ENCODE measurements at places on chromosomes 3 and 15.

- DNase-seq: no peak
These were observed 78.5 kb upstream of the CHD2 start for GRCh38 chr15:92821491-92822116.

GRCh38 chr3:40597441-40597840 is 72.7 kb downstream of the ZNF621 start:
- DNase-seq: no peak

- DNase-seq: no peak
These were observed 281.8 kb upstream of the TGFBR2 start for GRCh38 chr3:30324587-30324986.

GRCh38 chr3:52891164-52891563 is 6.2 kb downstream of the STIMATE start:
- no peak for DNase-seq

- DNase-seq: no peak
These were observed 12.4 kb upstream of the GREM1 start for GRCh38 chr15:32705446-32705845.

DNA sequence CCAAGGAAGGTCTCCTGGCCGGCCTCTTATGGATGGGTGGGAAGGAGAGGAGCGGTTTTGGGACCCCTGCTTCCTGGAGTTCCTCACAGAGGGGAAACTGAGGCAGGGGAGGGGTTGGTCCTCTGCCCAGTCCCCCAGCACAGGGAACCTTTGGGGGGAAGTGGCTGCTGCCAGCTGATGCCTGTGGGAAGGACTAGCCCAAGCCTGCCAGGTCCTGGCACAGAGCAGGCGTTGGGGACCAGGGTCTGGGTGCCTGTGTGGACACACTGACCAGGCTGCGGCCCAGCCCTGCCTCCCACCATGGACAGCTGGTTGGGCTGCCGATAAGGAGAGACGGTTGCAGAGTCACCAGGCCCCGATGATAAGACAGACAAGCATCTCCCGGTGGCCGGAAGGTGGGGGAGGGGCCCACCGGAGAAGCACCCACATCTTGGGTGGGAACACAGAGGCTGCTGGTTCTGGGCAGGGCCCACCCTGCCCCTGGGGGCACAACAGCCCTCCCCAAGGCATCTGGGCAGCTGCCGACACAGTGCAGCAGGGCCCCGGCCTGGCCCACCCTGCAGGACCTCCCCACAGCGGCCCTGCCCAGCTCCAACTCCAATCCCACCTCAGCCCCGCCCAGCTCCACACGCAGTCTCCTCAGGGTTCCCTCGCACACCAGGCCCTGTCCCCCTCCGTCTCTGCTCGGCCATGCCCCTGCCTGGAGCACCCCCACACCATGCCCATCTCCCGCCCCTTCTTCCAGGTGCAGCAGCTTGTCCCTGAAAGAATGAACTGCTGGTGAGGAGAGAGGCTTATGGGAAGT is 50.7 kb downstream of the DNAJB8 start:
- DNase-seq: no peak

- no peak for DNase-seq
These were observed 19.5 kb downstream of the ZXDC start for GRCh38 chr3:126456211-126456610.

GRCh38 chr15:53272116-53272515 is 482.0 kb upstream of the ONECUT1 start:
- no peak for DNase-seq

DNA sequence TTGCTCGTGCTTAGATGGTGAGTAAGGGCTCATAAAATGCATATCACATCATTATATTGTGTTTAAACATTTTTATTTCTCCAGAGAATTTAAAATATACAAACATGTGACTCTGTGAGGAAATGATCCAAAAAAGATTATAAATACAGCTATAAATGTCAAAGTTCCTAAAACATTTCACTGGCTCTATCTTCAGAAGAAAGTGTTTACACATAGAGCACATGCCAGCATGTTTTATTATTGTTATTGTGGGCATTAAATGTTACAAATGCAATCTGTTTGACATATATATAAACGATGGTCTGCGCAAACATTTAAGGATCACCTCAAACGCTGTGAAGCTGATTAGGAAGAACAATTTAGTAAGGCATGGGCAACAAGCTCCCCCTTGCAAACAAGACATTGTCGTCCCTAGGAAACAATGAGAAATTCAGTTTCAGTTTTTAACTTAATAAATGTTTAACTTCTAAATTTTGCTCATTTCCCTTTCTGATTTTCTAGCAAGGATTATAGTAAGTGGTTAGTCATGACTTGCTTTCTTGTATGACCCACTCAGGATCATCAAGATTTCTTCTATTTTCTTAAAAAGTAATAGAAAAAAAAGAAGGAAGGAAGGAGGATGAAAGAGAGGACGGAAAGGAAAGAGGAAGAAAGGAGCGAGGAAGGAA is 207.5 kb downstream of the SATB1 start:
- DNase-seq: no peak

GRCh38 chr3:23845326-23846216 is 39.8 kb downstream of the UBE2E1 start:
- DNase-seq: no peak

GRCh38 chr15:66994927-66995656 is 70.3 kb upstream of the SMAD3 start:
- DNase-seq: no peak

- no peak for DNase-seq
These were observed 96.1 kb downstream of the RSRC1 start for GRCh38 chr3:158205994-158206393.

- no peak for DNase-seq
These were observed 7.4 kb downstream of the WNT7A start for GRCh38 chr3:13872451-13872850.

DNA sequence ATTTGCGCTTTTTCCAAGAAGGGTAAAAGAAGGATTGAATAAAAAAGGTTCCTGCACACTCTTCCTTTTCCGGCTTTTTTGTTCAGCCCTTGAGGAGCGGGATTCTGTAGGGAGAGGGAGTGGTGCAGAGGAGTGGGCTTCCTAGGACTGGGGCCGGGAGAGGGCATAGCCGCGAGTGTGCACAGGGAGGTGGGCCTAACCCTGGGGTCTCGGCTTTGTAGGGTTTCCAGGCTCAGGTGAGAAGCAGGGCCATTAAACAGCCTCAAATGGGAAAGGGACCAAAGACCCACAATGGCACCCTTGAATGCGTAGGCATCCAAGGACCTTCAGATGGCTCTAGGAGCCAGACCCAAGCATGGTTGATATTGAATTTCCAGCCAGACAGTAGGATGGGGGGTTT is 35.4 kb upstream of the RAB6B start:
- no peak for DNase-seq

DNA sequence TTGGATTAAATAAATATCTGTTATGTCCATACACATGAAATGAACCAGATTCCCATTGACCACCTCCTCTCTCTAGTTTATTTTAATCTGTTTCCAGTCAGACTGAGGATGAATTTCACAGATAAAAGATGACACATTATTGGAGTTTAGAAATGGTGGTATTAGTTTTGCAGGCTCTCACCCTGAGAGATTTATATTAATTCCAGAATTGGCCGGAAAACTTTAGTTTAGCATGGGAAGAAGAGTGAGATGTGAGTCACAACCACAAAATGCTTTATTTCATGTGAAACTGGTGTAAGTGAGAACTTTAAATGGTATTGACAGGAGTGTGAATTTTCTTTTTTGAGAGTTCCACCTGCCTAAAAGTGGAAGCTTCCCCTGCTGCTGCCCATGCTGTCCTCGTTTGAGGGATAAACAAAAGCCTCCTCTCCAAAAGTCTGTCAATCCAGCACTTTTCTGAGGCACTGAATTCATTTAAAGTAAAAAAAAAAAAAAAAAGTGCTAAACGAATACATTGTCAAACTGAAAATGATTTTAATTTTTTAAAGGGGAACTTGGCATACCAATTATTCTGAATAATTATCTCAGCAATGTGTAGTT is 65.1 kb upstream of the EPHA3 start:
- DNase-seq: no peak

- no peak for DNase-seq
These were observed 48.2 kb upstream of the MUC4 start for GRCh38 chr3:195859846-195860411.

- DNase-seq: no peak
These were observed 8.7 kb upstream of the PRR23E start for GRCh38 chr3:127183931-127184869.

DNA sequence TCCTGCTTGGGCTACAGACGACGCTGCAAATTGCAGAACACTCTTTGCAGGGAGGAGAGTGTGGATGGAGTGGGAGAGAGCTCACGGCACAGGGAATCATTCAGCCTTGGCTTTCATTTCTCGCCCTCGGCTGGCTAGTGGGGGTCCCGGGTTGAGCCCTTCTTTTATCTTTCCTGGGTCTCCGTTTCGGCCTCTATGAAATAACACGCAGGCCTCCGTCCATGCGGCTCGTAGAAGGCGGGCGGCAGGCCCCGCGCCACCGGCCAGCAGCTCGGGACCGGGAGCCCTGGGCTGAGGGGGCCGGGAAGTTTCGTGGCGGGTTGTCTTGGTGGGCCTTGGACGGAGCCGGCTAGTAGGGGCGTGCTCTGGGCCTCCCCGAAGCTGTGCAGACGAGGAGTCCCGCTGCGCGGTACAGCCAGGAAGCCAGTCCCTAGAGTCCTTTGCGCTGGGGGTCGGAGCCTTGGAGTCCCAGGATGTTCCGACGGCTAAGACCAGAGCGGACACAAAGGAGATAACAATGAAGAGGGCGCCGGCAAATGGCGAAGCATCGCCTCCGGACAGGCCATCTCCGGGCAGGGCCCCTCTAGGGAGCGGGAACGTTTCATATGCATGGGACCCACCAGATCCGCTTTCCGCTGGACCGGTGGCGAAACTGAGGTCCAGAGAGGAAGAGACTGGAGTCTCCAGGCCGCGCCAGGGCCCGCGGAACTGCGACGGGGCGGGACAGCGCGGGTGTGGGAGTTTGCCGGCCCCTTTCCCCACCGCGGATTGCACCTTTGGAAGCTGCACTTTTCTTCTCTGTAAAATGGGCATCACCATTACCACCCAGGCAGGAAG is 4.3 kb downstream of the RNU6-1 start:
- DNase-seq: no peak

GRCh38 chr3:39285332-39285731 is 5.5 kb upstream of the CX3CR1 start:
- no peak for DNase-seq

DNA sequence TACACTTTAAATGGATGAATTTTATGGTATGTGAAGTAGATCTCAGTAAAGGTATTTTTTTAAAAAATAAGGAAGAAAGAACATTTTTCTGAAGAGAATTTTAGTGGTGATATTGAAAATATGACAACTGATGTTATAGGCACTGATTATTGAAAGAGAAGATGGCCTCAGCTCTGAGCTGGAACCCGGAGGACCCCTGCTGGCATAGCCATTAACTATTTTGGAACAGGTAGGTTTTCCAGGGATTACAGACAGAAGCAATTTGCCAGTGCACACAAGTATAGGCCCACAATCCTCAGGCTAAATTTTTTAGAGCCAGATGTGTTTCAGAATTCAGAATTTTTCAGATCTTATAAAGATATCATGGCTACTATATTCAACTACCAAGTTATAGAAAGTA is 315.9 kb upstream of the GPR149 start:
- DNase-seq: no peak

DNA sequence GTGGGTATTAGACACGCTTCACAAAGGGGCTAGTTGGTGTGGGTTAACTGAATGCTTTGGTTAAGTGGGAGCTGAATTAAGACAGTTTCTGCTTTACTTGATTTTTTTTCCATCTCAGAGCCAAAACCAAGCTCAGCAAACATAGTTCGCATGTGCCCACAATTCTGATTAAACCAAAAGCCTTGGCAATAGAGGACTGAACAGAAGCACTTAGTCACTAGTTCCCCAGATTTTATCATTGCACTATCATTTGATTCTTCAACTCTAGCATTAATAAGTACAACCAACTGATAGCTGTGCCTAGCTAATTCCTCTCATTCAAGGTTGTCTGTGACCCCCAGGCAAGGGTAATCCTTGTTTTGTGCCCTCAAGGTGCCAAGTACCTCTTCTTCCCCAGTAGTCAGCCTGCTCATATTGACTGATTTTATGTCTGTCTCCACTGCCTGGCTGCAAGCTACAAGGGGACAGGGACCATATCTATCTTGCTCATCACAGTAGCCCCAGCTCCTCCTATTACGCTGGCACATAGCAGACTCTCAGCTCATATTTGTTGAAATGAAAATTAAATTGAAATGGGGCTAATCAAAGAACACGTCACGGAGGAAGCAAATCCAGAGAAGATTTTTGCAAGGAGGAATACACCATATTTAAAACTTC is 9.9 kb upstream of the ARHGEF3 start:
- DNase-seq: no peak

GRCh38 chr15:35622641-35623340 is 76.8 kb upstream of the DPH6 start:
- no peak for DNase-seq

DNA sequence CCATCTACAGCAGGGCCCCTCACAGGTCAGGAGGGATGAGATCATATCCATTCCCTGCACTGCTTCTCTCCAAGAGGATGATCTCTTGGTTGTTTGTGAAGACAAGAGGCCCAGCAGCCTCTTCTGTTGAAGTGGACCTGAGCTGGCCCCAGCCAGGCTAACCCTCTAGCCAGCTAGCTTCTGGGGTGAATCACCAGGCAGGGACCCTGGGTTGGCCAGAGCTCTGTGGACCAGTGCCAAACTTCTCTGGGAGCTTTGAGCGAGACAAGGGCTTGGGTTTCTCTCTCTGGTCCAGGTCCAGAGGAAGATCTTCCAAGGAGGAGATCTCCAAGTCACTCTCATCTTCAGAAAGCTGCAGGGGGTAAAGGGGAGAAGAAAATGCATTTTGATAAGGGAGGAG is 52.7 kb downstream of the CLDN18 start:
- no peak for DNase-seq

- DNase-seq: no peak
These were observed 322.3 kb downstream of the ARRDC4 start for GRCh38 chr15:98282656-98283332.

DNA sequence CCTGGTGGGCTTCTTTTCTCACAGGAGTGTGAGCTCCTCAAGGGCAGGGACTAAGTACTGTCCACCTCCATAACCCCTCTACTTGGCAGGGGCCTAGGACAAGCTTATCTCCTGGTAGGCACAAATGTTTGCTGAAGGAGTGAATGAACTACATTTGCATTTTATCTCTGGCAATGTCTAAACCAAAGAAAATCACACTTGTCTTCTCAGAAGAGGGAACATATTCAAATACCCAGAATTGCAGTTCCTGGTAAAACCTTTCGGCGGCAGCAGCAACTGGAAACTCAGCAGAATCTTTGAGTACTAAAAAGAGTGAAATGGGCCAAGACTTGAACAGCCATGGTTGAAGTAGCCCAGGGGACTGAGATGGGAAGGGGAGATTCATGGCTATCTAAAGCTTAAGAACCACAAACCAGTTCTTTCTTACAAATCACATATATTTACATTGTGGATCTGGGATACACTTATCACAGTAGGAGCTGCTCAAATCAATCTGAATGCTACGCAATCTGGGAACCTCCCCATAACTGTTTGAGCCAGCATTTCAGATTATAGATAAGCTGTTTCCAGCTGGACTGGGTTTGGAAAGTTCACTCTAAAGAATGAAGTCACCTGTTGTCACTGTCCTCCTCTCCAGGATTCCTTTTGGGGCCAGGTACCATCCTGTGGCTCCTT is 18.7 kb upstream of the PTPN9 start:
- DNase-seq: no peak

- DNase-seq: no peak
These were observed 547 bp downstream of the WNT7A start for GRCh38 chr3:13879102-13879945.
